Kidney capillary endothelial cell (primary cell): ENCODE measurements at places on chromosomes 6 and 20.

- no peak for DNase-seq
Observed at GRCh38 chr6:84549917-84550316, 214.5 kb downstream of the TBX18 start.

DNA sequence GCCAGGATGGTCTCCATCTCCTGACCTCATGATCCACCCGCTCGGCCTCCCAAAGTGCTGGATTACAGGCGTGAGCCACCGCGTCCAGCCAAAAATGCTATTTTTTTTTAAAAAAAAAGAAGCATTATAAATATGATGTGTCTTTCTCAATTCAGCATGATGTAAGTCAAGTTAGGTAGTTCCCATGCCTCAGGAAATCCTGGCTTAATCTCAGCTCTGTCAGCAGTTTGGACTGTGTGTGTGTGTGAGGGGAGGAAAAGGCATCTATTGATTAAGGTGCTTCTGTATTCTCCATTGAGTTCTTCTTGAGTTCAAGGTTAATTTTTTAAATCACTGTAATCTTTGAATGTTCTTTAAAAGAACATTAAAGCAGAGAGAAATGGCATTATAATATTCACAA is 51.5 kb downstream of the GMDS start:
- DNase-seq, result no peak

DNA sequence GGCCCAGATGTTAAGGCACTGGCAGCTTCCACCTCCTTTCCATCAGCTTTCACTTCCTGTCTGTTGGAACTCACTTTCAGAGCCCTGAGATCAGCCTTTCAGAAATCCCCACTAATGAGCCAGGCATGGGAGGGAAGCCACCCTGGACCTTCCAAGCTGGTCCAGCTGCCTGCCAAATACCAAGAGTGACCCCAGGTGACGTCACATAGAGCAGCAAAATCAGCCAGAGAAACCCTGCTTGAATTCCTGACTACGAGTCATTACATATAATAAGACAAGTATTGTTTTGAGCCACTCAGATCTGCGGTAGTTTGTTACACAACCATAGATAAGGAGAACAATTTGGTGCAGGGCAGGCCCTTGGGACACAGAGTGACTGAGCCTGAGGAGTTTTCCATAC is 556.0 kb upstream of the JAG1 start:
- peak; percentile 72 for DNase-seq

- DNase-seq, result no peak
Observed at GRCh38 chr6:81944661-81945060, 192.2 kb upstream of the TENT5A start.

- no peak for DNase-seq
Observed at GRCh38 chr6:168691774-168692173, 250.8 kb downstream of the SMOC2 start.

DNA sequence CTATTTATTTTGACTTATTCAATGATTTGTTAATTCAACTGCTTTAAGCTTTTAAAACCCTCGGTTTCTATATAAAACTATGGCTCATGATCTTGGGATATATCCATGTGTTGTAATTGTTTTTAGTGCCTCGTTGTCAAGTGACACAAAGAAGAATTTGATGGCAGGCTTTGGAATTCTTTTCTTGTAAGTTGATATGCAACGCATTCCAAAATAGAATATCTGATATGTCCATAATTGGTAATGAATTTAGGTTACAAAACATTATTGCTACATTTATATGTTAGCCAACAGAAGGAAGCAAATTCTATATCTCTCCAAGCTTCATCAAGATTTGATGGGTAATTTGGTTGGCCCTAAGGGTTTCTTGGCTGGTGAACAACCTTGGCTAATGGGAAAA is 220.4 kb upstream of the RIMS1 start:
- DNase-seq, result no peak

- no peak for DNase-seq
Observed at GRCh38 chr6:159532155-159532554, 160.9 kb downstream of the SOD2 start.

GRCh38 chr6:1381481-1382330 is 7.7 kb upstream of the FOXF2 start:
- no peak for DNase-seq

- no peak for DNase-seq
Observed at GRCh38 chr20:34579979-34580940, 21.7 kb downstream of the MAP1LC3A start.

DNA sequence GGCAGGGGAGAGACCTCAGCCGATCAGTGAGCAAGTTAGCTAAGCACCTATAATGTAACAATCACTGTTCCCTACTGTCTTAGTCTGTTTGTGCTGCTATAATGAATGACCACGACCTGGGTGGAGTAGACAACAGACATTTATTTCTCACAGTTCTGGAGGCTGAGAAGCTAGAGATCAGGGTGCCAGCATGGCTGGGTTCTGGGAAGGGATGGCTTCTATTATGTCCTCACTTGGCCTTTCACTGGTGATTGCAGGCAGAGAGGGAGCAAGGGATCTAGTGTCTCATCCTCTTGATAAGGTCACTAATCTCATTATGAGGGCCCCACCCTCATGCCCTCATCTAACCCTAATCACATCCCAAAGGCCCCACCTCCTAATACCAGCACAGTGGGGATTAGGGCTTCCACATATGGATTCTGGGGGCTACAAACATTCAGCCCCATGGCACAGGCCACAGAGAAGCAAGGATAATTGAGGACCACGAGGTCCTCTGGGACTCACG is 162.5 kb downstream of the CD83 start:
- DNase-seq, result no peak
